ENCODE measurements at places on chromosomes 12 and 14.
A peak's percentile ranks its signal among the peaks of the same experiment; 100 is the strongest.

DNA sequence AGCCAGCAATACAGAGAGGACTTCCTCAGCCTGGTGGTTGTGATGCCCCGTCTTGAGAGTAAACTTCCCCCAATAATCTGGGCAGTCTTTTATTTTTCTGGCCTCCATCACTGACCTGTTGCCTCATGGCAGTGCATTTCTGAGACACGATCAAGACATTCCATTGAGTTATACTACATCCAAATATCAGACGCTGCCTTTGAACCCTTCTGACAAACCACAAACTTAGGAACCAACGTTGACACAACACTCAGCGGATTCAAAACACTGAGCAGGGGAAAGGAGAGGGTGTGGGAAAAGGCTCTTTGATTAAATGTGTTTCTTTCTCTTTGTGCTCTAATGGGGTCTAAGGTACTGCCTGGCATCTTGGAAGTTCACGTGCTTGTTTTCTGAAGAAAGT, 100.7 kb upstream of the TBX5 start:
- no peak for DNase-seq

DNA sequence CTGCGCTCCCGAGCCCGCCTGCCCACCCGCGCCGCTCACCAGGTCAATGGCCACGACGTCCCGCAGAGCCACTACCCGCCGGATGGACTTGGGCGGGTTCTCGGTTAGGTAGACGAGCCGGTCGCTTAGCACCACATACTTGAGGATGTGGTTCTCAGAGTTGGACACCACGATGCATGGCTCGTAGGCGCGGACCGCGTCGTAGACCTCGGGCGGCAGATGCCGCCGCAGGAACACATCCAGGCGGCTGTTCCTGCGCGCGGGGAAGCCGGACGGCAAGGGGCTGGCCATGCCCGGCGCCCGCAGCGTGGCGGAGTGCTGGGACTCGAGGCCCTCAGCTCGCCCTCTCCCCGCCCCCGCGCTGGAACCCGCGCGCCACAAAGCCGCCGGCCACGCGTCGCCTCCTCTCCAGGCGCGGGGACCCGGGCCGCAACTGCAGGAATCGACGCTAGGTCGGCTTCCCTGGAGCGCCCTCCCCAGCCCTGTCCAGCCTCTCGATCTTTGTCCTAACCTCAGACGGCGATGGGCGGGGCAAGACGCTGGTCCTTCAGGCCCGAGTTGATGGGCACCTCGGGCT, at the start of gene C12orf56:
Gene C12orf56, minus strand, starts transcription at position 484 of the 577 bp plus-strand sequence. Its CDS starts 193 bp downstream, at position 291.
- no peak for DNase-seq

- no peak for DNase-seq
These were observed 679 bp downstream of the BDKRB2 start for GRCh38 chr14:96205059-96205977.

GRCh38 chr12:122836027-122836921, 1.0 kb downstream of the HIP1R start:
- peak; percentile 45 for DNase-seq

DNA sequence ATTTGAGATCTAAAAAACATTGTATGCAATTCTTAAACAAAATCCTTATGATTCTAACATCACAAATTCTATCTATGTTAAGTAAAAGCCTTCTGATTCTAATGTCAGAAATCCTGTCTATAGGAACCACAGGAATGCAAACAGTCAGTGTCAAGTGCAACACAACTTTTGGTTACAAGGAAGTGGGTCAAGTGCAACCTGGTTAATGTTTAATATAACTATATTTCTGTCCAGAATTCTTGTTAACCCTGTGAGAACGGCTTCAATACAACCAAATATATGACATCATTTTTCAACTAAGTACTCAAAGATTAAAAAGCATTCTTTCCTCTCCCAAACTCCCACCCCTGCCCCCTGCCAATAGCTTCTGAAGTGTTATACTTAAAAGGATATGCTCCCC, 107.9 kb upstream of the PLEKHA5 start:
- DNase-seq, result no peak

- DNase-seq, result no peak
These were observed 35.0 kb downstream of the EPS8 start for GRCh38 chr12:15754233-15754632.

GRCh38 chr14:34195964-34196363, 245.1 kb upstream of the EGLN3 start:
- no peak for DNase-seq

- DNase-seq, result no peak
These were observed 68.9 kb upstream of the SAV1 start for GRCh38 chr14:50736932-50737419.

DNA sequence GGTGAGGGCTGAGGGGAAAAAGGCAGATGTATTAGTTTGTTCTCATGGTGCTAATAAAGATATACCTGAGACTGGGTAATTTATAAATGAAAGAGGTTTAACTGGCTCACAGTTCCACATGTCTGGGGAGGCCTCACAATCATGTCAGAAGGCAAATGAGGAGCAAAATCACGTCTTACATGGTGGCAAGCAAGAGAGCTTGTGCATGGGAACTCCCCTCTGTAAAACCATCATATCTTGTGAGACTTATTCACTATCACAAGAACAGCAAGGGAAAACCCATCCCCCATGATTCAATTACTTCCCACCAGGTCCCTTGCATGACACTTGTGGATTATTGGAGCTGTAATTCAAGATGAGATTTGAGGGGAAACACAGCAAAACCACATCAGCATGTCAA, 1220.9 kb downstream of the GALC start:
- no peak for DNase-seq

- DNase-seq, result no peak
These were observed 60.4 kb downstream of the NIN start for GRCh38 chr14:50770586-50770985.

- no peak for DNase-seq
These were observed 3.8 kb downstream of the POMT2 start for GRCh38 chr14:77316872-77317301.

- no peak for DNase-seq
These were observed 2.2 kb upstream of the DCD start for GRCh38 chr12:54650409-54650808.

DNA sequence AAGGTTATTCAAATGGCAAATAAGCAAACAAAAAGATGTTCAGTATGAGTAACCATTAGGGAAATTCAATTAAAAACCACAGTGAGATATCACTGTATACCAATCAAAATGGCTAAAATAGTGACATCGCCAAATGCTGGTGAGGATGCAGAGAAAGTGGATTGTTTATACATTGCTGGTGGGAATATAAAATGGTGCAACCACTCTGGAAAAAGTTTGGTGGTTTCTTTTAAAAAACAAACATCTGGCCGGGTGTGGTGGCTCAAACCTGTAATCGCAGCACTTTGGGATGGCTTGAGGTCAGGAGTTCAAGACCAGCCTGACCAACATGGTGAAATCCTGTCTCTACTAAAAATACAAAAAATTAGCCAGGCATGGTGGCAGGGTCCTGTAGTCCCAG, 14.0 kb upstream of the STRAP start:
- DNase-seq, result no peak

- no peak for DNase-seq
These were observed 5.5 kb downstream of the NKX2-1 start for GRCh38 chr14:36514278-36515104.

- DNase-seq, result no peak
These were observed 49.5 kb upstream of the EEA1 start for GRCh38 chr12:92978607-92979006.

DNA sequence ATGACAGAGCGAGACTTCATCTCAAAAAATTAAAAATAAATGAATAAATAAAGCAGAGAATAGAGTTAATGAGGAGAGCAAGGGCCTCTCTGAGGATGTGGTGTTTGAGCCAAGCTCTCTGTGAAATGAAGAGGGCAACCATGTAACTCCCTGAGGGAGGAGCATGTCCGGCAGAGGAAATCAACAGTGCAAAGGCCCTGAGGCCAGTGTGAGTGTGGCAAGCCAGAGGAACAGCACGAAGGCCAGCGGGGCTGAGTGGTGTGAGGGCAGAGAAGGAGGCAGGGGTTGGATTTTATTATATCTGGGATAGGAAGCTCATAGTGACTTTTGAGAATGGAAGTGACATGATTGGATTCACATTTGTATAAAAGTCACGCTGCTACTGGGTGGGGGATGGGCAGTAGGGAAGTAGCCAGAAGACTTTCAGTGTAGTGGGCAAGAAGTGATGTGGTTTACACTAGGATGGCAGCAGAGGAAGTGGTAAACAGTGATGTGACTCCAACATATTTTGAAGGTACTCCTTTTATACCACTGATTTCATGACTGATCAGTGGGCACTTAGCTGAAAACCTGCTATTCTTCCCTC, 10.3 kb upstream of the LRP1-AS start:
- no peak for DNase-seq

- peak; percentile 53 for DNase-seq
These were observed 7.0 kb upstream of the B4GALNT3 start for GRCh38 chr12:452667-453210.

- DNase-seq, result no peak
These were observed 184.5 kb upstream of the CRY1 start for GRCh38 chr12:107277855-107278254.

DNA sequence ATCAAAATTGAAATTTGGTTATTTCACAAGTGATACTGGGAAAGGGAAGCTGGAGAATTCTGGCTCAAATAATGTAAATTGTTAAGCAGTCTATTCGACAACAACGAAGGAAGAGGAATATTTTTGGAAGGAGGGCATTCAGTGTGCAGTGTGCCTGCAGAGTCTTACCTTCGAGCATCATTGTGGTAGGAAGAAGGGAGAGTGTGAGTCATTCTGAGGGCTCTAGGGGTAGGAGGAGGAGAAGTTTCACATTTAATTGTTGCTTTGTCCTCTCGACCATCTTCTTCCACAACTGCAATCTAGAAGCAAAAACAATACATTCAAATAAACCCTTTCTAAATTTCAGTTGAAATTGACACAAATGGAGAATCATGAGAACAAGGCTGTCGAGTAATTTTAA, 263.0 kb downstream of the ACSS3 start:
- no peak for DNase-seq

DNA sequence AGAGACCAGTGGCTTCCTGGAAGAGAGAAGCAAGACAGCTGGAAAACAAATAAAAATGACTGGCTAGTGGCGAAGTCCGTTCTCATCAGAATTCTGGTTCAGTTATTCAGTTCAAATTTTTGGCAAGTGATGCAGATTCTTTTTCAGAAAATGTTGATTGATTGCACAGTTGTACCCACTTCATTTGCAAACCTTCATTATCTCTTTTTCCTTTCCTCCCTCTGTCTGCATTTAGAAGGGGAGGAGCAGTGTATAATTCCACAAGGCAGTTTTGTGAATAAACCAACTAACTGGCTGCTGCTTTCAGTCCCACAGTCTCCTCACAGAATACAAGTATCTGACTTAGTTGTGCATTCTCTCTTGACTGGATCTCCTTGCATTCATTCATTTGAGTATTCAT, 417.5 kb downstream of the NPAS3 start:
- no peak for DNase-seq

DNA sequence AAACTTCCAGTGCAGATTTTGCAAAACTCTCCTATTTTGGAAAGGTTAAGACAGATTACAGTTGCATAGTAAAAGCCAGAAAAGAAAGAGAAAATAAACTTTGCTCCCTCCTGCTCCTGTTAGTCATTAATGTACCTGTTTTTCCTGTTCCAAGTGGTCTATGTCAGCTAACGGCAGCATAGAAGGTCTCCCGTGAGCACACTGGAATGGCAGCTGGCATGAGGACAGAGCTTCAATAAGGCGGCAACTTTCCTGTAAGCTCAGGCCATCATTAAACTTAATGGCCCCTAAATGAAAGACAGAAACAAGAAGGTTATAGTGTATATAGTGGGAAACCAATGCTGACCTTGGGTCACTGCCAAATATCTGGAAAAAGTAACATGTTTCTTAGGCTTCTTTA, 16.0 kb downstream of the EIF2B2 start:
- no peak for DNase-seq

DNA sequence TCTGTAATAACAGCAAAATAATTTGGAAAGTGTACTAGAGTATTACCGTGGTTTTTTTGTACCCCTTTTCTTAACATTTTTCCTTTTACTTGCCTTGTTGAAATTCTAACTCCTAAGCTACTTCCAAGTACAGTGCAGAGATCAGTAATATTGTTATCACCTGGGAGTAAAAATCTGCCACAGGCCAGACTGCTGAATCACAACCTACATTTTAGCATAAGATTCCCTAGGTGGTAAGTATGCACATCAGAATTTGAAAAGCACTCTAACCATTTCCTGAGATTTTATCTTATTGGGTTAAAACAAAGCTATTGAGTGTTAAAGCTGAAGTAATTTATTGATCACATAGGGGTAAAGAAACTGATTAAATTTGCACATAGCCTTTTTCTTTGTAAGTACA, 55.2 kb upstream of the KCNH3 start:
- DNase-seq, result no peak

DNA sequence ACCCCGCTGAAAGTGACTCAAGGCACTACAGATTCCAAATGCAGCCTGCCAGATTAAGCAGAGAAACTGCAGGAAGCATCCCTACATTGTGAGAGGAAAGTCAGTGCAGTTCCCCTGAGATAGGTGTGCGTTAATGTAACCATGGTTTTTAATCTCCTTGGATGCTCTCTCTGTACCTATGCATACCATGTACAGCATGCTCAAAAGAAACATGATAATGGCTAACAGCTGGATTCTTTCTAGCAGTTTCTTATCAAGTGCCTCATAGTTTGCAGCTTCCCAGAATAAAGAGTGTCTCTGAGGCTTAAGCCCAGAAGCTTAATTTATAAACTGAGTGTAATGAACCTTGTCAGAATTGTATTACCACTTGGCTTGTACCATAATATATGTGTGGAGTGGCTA, 17.1 kb upstream of the MDM1 start:
- DNase-seq, result no peak

- DNase-seq, result no peak
These were observed 101.7 kb downstream of the KIF21A start for GRCh38 chr12:39341179-39341578.

DNA sequence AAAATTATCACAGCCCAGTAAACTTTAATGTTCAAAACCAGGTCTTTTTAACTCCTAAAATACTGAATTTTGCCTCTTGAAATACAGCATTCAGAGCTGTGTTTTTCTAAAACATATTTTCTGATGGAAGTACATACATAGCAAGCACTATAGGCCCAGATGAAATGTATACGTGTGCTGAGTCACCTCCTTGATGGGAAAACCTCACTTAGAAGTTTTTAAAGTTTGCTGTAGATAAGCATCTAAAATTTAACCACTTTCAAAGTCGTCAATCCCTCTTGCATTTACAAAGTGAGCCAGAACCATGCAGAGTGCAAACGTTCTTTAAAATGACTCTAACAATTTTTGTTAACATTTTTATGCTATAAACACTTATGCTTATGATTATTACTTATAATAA, 618.8 kb downstream of the RPS29 start:
- no peak for DNase-seq

- no peak for DNase-seq
These were observed 70.7 kb upstream of the TRHDE start for GRCh38 chr12:72201457-72201856.

Data from activated naive CD4-positive, alpha-beta T cell (primary cell).